ENCODE measurements at places on chromosomes 2 and 18.

- no peak for DNase-seq
These were observed 337.3 kb downstream of the OSR1 start for GRCh38 chr2:19021100-19021476.

DNA sequence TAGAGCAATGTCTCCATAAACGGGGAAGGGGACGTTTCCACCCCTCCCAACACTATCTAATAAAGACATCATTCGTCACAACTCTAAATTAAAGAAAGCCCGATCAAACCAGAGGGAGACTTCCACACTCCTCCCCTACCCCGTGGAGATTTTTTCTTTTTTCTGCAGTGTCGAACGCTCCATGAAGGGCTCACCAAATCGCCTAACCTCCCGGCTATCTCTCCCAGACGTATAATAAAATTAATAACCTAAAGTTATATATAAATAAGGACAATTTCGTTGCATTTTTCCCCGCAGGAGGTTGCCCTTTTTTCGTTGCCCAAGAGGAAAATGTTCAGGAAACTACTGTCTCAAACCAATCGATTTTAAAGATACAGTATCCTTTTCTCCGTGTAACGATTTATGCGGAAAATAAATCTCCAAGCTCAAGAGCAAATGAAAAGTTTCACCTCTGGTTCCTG is 2.4 kb downstream of the EVX2 start:
- DNase-seq: no peak

DNA sequence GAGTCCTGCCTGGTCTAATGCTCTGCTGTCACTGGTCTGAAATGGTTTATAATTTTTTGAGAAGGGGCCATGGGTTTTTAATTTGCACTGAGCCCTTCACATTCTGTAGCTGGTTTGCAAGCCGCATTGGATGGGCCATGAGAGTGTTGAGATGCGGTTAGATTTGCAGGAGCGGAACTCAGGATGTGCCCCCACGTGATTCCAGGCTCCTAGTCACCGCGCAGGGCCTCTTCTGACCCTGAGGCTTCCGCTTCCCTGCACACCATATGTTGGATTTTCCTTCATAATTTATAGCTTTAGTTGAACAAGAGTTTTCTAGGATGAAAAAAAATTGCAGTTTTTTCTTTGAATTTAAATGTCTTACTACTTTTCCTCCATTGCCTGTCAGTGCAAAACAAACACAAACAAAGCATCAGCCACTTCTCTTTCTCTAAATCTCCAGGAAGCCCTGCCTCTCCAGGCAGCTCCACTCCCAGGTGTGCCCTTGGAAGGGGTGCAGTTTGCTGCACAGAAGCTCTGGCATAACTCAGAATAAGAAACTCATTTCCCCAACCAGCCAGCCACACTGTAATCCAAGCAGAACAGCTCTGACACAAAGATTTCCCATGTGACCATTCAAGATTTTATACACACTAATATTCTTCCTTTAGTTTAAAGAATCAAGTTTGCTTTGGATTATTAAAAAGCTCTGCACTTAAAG is 18.4 kb upstream of the TPO start:
- DNase-seq: no peak

GRCh38 chr2:28403370-28403956 is 10.8 kb downstream of the FOSL2 start:
- no peak for DNase-seq

DNA sequence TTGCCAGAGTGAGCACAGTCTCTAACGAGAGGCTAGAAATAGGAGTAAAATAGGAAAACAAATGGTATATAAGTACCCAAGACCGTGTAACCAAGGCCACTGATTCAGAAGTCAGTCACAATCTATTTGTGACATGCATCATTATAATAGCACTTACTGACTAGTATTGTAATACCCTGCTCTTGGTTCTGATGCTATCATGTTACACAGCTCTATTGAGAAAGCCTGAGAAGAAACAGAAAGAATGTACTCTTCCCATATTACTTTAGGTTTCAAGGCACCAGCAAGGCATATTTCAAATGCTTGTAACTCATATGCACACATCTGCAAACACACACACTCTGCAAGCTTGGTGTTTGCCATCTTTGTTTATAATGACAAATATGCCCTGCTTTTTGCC is 746.4 kb downstream of the SLC4A3 start:
- no peak for DNase-seq

GRCh38 chr2:202627042-202627441 is 7.7 kb upstream of the FAM117B start:
- no peak for DNase-seq

DNA sequence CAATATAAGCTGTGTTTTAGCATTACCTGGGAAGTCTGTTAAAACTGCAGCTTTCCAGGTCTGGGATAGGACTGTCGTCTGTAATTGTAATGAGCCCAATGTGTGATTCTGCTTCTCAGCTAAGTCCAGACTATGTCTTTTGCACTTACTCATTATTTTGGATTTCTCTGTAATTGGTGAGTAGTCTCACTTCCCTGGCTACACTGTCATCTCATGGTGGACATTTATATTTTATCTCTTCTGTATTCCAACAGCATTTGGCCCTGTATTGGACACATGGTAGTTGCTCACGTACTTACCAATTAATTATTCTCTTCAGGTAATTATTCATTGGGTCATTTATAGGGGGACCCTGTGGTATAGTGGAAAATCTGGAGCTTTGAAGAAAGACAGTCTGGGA is 28.0 kb downstream of the LHCGR start:
- no peak for DNase-seq

GRCh38 chr2:197997083-197997541 is 192.7 kb downstream of the PLCL1 start:
- DNase-seq: no peak
